Suppressor macrophage treated with lipopolysaccharide for 4 hours (primary cell): ENCODE measurements at places on chromosomes 16 and 17.

- DNase-seq, result no peak
These were observed 13.8 kb downstream of the CLUAP1 start for GRCh38 chr16:3514621-3515020.

GRCh38 chr17:81599719-81600486 is 37.0 kb downstream of the NPLOC4 start:
- DNase-seq, result no peak

DNA sequence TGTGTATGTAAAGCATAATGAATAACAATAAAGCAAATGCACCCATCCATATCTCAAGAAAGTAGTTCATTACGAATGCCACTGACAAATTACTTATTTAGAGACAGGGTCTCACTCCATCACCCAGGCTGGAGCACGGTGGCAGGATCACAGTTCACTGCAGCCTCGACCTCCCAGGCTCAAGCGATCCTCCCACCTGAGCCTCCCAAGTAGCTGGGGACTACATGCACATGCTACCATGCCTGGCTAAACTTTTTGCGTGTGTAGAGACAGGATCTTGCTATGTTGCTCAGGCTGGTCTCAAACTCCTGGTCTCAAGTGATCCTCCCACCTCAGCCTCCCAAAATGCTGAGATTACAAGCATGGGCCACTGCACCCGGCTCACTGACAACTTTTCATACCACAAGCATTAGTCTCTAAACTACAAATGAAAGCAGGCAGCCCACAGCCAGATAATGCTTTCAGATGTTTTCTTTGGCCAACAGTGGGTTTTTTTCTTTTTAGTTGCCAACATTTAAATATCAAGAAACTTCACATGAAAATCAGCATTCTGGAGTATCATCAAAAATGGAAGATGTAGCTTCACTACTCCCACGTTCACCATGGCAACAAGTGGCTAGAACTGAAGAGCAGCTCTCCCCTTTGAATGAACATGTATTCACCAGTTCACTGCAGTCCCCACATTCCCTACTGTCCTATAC is 7.7 kb downstream of the ARHGAP17 start:
- no peak for DNase-seq

- peak; percentile 95 for DNase-seq
These were observed 10.7 kb upstream of the LITAF start for GRCh38 chr16:11597235-11598095.

- no peak for DNase-seq
These were observed 26.1 kb downstream of the CACNA1G start for GRCh38 chr17:50586421-50587247.

DNA sequence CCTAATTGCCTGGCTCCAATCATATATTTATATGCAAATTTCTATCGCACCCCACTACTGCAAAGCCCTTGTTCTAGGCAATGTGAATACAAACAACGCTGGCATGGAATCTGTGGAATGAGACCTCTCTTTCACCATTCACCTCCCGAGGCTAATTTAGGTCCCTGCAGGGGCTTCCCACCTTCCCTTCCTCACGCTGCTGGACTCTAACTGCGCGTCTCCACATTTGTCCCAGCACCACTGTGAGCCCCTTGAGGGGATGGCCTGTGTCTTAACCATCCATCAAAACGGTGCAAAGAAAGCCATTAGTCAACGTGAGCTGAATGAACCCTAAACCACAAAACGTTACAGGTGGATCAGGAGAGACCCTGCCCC is 1.6 kb downstream of the TMEM114 start:
- no peak for DNase-seq

- no peak for DNase-seq
These were observed 12.7 kb downstream of the MMP15 start for GRCh38 chr16:58038219-58038641.

GRCh38 chr16:55294129-55294528 is 29.9 kb upstream of the IRX6 start:
- no peak for DNase-seq

DNA sequence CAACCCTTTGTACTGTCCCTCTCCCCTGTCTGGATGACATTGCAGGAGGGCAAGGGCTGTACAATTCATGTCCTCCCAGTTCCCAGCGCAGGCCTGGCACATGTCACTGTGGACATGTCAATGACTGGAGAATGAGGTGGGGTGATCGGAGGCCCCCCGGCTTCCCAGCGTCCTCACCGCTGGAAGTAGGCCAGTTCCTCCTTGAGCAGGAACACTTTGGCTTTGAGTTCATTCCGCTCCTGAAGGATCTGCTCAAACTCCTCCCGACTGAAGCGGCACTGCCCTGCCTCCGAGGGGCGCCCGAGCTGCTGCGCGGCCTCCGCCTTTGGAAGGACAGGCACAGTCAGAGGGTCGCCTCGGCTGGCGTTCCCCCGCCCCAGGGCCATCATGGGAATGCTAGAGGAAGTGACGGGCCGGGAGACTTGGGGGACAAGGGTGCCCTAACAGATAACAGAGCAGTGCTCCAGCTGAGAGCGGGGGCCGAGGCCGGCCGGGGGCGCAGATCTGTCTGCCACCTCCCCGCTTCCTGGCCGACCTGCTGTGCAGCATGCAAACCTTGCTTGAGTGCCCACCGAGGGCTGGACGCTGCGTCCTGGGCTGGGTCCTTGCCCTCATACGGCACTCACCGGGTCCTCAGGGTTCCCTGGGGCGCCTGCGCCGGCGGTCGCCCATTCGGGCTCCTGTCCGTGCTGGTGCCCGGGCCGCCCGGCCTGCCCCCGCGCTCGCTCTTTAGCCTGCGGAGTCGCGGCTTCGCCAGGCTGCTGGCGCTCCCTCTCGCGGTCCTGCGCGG is 1.3 kb downstream of the RILP start:
- peak; percentile 40 for DNase-seq

DNA sequence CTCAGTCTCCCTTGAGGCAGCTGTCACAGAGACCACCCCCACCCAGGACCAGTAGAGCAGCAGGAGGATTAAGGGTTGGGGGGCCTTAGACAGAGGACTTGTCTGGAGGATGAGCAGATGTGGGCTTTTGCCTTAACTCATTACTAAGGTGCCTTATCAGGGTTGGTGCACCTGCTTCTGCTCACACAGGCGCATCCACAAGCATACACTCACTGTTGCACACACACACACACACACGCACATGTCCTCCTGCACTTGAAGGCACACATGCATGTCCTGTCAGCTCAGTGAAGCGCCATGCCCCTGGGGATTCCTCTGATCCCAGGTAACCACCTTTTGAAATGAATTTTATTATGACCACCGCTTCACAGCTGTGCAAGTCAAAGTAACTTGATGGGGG is 1.2 kb downstream of the GFAP start:
- DNase-seq, result no peak

DNA sequence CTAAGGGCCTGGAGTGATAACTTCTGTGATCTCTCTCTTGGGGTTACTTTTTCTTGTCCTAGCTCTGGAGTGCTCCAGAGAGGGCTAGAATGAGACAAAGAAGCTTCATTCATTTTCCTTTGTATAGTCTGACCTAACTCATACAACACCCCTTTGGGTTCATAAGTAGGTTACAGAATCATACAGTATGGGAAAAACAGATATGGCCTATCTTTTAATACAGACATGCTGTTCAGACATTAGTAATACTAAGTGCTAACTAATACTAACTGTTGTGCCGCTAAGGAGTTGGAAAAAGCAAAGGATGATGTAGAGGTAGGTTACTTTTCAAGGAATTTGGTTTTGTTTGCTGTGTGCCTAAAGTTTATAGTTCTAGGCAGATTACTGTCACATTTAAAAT is 84.7 kb downstream of the NLK start:
- DNase-seq, result no peak

- DNase-seq, result no peak
These were observed 5.7 kb upstream of the CISD3 start for GRCh38 chr17:38724337-38724988.

- DNase-seq, result no peak
These were observed 112.5 kb downstream of the MAP2K4 start for GRCh38 chr17:12133183-12133582.

DNA sequence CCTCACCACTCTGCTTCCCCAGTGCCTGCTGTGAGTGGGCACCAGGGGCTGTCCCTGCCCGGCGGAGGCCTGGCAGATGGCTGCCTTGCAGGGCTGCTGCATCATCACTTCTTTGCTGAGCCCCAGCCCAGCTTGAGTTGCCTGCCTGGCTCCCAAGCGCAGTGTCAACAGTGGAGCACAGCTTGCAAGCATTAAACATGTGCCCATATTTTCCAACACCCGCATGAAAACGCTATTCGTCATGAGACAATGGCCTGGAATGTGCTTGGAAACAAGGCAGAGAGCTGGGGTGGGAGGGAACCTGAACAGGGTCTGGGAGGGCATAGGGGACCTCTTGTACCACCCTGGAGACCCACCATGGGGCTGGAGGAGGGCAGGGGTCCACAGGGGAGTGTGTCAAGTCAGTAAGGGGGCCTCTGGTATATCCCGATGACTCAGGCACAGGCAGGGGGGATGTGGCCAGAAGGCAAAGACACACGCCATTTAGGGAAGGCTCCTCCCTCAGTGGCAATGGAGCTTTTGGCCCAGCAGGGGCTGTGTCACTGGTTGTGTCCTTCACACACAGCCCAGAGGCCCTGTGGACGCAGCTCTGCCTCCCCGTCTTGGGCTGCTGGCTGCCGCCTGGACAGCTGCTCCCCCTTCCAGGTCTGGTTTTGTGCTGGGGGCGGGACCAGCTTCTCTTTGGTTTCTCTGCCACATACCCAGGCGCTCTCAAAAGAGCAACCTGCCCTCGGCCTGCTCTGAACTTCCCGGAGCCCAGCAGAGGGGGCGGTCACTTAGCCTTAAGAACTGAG is 17.4 kb upstream of the MTSS2 start:
- DNase-seq, result no peak

GRCh38 chr16:9115277-9115676 is 23.8 kb downstream of the HAPSTR1 start:
- DNase-seq, result no peak

- DNase-seq, result no peak
These were observed 14.0 kb downstream of the CLEC19A start for GRCh38 chr16:19299565-19299964.

DNA sequence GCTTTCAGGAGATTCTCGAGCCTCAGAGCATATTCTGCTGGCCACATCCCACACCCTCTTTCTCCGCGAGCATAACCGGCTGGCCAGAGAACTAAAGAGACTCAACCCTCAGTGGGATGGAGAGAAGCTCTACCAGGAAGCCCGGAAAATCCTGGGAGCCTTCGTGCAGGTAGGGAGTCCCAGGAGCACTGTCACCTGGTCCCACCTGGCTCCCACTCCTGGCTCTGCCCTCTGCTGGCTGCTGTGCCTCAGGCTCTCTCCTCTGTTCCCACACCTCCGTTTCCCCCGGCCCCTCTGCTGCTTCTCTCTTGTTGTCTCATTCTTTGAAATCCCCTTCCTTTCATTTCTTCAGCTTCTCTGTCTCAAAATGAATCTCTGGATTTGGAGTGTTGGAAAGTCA is 16.4 kb downstream of the LPO start:
- no peak for DNase-seq

- no peak for DNase-seq
These were observed 13.9 kb downstream of the SARM1 start for GRCh38 chr17:28385406-28385805.

DNA sequence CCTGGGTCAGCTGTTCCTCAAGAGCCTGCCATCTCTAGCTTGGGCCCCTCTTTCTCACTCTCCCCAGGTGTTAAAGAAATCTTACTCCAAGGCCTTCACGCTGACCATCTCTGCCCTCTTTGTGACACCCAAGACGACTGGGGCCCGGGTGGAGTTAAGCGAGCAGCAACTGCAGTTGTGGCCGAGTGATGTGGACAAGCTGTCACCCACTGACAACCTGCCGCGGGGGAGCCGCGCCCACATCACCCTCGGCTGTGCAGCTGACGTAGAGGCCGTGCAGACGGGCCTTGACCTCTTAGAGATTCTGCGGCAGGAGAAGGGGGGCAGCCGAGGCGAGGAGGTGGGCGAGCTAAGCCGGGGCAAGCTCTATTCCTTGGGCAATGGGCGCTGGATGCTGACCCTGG is 6.8 kb downstream of the CNP start:
- DNase-seq, result no peak

- no peak for DNase-seq
These were observed 742 bp upstream of the NUTF2 start for GRCh38 chr16:67846063-67846319.

DNA sequence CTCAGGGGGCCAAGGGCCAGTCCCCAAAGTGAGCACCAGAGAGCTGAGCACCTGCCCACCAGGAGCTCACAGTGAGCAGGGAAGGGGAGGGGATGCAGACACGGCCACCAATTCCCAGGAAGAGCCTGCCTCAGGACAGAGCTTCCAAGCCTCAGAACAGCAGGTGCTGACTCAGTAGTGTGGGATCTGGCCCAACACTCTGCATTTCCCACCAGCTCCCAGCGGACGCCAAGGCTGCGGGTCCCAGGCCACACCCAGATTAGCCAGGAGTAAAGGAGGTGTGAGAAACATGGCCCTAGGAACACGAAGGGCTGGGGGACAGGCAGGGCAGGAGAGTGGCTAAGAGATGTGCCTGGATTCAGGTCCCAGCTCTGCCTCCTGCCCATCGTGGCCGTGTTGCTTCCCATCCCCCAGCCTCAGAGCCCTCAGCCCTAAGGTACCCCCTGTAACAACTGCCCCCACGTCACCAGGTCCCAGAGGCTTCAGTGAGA is 28.4 kb upstream of the EIF1 start:
- no peak for DNase-seq

DNA sequence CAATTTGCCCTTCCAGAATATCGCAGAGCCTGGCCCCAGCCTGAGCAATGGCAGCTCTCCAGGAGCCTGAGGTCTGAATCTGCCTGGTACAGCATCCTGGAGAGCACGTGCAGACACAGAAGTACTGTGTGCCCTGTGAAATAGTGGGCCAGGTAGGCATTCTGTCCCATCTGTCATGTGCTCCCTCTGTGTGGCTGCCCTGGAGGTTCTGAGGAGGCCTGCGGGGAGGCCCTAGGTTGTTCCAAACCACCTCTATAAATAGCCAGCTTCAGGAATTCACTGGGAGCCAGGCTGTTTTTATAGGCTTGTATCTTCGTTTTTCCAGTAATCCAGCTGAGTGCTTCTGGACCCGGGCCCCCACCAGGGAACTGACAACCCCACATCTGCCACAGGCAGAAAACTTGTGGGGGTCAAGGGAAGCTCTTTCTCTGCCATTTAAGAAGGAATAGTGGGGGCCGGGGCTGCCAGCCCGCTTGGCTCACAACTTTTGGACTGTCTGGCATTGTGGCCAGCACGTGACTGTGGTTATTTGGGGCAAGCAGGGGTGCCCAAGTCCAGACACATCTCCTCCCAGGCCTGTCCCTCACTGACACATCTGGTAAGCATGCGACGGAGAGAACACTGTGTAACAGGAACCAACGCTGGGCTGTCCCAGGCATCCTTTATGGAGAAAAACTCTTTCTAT is 356.3 kb upstream of the TNRC6C start:
- no peak for DNase-seq
